Cortex of kidney (tissue), 1 donor: ENCODE measurements at places on chromosomes 5 and 9.

- DNase-seq = no peak
Observed at GRCh38 chr5:66343370-66344071, 199.4 kb downstream of the SREK1 start.

DNA sequence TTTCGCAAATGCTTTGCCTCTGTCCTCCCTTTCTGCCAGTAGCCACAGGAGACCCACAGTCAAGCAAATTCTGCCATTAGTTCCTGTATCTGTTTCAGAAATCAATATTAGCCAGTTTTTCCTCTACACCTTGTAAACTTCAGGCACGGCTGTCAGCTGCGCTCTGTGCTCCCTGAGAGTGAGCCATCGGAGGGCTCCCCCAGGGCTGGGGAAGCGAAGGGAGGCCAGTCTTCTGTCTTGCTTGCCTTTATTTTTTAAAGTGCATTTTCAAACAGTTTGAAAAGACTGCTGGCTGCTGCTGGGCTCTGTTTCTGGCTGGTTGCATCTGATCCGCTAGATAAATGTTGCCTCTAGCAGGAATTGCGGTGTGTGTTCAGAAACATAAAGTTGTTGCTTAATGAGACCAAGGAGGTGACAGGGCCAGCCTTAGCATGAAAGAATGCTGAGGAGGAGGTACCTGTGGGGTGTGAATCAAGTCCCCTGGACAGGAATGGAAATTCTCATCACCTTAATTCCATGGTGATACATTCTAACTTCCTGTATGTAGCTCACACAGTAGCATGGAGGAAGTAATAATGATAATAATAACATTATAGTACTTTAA lies 421.7 kb upstream of the KIF2A start:
- DNase-seq = no peak

GRCh38 chr5:60510663-60511062 lies 189.3 kb downstream of the DEPDC1B start:
- DNase-seq = no peak

- no peak for DNase-seq
Observed at GRCh38 chr5:151612689-151613427, 21.7 kb upstream of the FAT2 start.

DNA sequence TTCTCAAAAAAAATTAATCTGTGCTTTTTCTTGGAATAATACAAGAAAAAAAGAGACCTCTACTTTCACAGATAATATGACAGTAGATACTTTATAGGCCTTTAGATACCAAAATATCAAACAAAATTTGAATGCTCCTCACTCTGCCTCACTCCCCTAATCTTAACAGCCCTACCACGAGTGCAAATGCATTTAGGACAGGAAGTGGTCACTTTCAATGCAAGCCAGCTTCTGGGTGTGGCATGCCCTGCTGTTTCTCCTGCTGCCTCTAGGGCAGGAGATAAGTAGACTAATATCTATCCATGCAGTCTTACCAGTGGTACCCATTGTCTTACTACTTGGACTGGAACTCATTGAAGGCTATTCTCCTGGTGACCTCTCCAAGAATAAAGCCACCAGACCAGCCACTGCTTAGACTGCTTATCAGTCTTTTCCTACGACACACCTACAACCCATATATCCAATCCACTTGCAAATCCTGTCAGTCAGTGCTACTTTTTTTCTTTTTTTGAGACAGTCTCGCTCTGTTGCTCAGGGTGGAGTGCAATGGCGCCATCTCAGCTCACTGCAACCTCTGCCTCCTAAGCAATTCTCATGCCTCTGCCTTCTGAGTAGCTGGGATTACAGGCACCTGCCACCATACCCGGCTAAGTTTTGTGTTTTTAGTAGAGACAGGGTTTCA lies 23.0 kb downstream of the FRRS1L start:
- DNase-seq = no peak

- DNase-seq = no peak
Observed at GRCh38 chr9:131976157-131977108, 103.2 kb downstream of the MED27 start.

GRCh38 chr5:108016101-108016500 lies 345.4 kb upstream of the EFNA5 start:
- DNase-seq = no peak

DNA sequence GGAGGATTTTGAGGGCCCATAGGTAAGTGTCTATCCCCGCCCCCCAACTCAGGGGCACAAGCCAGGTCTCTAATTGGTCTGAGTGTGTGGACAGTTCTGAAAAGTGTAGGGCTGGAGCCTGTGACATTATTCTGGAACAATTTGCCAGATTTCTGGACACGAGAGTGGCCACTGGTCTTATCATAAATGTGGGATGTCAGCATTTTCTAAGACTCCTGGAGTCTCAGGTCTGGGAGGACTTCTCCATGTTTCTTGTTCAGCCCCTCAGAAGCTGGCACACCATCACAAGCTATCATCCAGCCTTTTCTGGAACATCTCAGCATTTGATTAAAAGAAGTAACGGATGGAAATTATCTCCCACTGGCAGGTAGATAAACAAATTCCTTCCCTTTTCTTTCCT lies 141.4 kb downstream of the SEC61B start:
- no peak for DNase-seq

DNA sequence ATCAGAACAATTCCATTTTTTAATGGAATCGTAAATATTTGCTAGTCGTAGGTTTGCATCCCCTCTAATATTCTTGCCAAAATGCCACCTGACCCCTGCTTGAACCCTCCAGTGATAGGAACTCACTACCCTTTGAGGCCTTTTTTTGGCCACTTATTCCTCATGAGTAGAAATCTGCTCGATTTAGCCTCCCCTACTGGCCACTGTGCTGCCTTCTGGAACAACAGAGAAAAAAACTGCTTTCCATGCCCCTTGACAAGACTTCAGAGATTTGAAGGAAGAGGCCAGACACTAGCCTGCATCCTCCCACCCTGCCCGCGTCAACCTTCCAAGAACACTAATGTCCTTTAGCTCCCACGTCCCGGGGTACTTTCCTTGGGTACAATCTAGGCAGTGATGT lies 4.1 kb downstream of the CCDC69 start:
- no peak for DNase-seq

GRCh38 chr5:133287500-133287899 lies 235.7 kb downstream of the HSPA4 start:
- no peak for DNase-seq

GRCh38 chr5:52947208-52947607 lies 41.9 kb upstream of the ITGA2 start:
- no peak for DNase-seq

DNA sequence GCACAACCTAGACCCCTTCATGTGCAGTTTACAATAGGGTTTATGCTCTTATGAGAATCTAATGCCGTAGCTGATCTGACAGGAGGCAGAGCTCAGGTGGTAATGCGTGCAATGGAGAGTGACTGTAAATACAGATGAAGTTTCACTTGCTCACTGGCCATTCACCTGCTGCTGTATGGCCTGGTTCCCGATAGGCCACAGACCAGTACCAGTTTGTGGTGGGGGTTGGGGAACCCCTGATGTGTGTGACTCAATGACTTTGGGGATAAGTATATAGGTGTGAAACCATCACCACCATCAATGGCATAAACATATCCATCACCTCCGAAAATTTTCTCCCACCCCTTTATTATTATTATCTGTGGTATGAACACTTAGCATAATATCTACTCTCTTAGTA lies 42.1 kb downstream of the TLR4 start:
- no peak for DNase-seq

- no peak for DNase-seq
Observed at GRCh38 chr9:133162861-133163503, 732 bp downstream of the GBGT1 start.

DNA sequence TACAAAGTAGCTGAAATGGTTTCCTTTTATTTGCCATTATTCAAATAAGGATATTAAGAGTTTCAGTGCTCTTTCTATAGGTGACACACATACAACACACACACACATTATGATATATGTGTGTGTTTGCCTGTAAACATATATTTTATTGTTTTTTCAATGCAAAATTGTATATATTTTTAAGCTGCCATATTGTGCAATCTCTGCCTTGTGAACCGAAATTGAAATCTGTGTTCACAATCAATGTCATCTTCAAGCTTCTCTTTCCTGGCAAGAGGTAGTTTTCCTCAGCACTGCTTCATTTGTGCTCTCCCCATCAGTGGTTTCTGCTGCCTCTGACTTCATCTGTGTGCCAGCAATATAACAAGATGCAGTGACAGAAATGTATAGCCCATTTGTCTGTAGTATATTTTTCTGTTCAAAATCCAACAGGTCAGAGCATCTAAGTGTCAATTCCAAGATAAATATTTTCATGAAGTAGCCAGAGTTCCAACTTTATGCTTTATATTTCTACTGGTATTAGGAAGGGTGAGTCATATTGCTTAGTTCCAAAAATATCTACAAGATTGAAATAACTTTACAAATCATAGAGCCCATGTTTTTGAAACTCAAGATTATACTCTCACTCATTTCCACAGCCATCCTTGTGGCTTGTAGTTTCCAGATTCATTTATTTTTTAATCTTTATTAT lies 1704.8 kb upstream of the CDH9 start:
- no peak for DNase-seq

DNA sequence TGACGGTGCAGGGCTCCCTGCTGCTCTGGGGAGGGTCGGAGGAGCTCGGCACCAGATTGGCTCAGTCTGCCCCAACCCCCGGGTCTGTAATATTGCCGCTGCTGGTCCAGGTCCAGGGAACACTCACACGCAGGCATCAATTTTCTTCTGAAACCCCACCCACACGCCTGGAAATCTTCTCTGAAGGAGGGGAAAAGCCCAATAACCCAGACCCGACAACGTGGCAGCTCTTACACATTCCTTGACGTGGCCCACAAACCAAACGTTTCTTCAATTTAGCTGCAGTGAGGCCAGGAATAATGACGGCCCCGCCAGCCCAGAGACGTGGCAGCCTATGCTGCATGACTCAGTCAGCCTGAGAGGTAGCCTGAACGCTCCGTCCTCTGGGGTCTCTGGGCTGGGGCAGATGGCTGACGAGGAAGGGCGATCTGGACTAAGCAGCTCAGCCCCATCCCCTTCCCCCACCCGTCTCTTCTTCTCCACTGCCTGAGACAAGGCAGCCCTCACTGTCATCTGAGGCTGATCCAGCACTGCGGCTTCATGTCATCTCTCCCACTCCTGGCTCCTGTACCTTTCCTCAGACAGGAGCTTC lies 9.9 kb upstream of the SPARC start:
- no peak for DNase-seq

DNA sequence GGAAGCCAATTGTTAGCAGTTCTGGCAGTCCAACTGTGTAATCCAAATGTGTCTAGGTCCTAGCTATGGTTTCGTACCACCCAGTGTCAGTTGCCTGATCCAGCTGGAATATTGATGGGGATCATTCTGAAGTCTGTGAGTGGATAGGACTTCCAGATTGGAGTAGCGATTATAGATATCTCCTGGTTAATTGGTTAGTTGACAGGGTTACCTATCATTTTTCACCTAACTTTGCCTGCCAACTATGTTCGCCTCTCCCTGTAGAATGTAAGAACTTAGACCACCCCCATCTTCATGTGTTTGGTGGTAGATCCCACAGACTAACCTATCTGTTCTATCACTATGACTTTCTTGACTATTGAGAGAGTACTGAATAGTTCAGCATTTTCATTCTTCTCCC lies 59.9 kb downstream of the TEK start:
- DNase-seq = no peak

- DNase-seq = no peak
Observed at GRCh38 chr5:138720840-138721239, 32.4 kb upstream of the CTNNA1 start.

DNA sequence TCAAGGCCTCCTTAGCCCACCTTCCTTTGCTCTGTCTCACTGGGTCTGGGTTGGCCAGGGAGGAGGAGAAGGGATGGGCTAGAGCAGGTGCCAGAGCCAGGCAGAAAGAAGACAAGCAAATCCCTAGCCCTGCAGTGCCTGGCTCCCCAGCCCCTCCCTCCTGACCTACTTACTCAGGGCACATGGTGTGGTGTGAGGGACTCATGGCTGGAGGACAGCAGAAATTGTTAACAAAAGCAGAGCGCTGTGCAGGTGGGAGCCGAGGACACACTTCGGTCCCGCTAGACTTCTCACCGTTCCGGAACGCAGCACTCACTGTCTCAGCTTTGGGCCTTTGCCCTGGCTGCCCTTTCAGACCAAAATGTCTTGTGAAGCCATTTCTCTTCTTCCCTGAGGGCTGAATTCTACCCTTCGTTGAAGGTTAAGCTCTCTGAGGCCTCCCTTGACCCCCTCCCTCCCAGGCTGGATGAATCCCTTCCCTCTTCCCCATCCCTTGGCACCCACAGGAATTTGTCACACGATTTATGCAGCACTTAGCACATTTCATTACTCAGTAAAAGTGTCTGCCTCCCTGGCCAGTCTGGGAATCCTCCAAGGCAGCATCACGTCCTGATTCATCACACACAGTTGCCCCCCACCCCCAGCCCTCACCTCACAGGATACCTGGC lies 263.9 kb upstream of the TRPC7 start:
- no peak for DNase-seq

- DNase-seq = no peak
Observed at GRCh38 chr5:6356578-6357164, 21.7 kb downstream of the MED10 start.

DNA sequence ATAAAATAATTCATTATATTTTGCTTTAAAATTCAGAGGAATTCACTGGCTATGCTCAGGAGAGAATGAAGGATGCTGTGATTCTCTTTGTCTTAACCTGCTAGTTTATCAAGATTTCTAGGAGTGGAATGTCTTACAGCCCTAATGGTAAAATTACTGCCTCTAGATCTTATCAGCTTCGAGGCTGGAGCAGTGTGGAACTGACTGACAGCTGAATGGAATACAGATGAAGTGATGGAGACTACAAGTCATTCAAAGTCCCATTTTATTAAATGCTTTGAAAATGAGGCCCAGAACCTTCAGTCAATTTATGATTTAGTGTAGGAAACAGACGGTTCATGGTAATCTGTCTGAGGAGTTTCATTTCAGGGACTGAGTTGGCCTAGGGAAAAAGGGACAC lies 202.1 kb downstream of the RFX3 start:
- DNase-seq = no peak

DNA sequence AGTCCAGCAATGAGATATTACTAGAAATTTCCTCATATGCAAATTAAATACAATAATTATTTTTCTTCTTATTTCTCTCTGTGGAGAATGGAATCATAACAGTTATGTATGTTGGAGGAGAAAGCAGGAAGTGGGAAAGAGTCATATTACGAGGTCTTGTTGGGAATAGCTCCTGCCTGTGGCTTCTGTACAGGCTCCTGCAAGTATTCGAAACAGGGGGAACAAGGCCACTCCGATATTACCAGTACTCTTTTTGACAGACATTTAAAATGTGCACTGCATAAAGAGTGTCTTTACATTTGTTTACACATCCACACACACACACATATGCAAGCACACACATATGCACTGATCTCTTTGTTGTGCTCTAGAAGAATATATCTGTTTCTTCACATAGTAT lies 812.0 kb upstream of the ZNF608 start:
- no peak for DNase-seq

- DNase-seq = no peak
Observed at GRCh38 chr5:56735849-56736641, 79.3 kb upstream of the MAP3K1 start.

- DNase-seq = no peak
Observed at GRCh38 chr5:83644301-83644700, 76.4 kb downstream of the HAPLN1 start.

GRCh38 chr5:141814064-141814964 lies 63.9 kb downstream of the PCDH1 start:
- DNase-seq = no peak

- DNase-seq = no peak
Observed at GRCh38 chr9:75148561-75148960, 60.2 kb downstream of the OSTF1 start.
